ENCODE measurements at places on chromosomes 7 and 10.

DNA sequence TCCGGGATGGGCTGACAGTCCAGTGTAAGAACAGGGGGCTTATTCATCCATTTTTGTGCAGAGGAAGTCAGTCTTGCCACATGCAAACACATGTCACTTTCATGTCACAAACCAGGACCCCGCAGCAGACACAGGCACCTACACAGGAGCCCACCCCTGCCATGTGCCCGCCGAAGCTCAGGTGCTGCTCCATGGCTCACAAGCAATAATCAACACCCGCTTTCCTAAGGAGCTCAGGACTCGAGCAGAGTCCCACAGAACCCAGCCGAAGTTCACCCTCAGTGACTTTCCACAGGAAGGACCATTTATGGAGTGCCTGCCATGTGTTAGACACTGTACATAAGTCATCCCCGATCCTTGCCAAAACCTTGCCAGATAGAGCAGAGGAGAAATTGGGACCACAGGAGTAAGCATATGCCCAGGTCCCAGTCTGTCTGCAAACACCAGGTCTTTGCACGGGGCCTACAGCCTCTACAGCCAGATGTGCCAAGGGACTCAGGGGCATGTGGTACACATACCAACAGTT lies 99.4 kb downstream of the EBF3 start:
- DNase-seq: no peak

DNA sequence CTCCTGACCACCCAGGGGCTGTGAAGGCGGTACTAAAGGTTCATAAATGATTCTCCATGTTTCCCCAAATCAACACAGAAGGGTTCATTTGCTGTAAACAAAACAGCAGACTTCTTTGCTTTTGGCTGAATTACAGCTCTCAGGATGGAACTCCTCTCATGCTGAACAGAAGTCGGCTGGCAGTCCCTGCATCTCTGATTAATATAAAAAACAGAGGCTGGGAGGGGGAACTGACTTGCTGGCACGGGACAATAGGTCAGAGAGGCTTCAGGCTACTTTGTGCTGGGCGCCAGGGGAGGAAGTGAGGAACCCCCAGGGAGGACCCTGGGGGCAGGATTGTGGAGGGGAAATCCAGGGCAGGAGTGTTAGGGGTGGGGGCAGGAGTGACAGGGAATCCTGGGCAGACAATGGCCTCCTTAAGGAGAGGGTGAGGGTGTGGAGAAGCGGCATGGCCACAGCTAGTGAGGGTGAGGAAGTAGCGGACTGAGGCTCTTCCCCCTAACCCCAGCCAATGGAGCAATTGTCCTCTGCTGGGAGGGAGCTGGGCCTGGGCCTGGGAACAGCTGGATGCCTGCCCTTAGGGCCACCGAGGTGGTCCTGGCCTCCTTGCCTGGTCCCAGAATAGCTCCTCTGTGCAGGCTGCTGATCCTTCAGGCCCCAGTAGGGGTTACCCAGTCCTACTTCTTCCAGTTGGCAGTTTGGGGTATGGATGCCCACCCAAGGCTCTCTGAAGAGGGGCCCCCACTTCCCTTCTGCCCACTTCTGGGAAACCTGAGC lies 9.2 kb upstream of the SFRP5 start:
- peak; percentile 15 for DNase-seq

DNA sequence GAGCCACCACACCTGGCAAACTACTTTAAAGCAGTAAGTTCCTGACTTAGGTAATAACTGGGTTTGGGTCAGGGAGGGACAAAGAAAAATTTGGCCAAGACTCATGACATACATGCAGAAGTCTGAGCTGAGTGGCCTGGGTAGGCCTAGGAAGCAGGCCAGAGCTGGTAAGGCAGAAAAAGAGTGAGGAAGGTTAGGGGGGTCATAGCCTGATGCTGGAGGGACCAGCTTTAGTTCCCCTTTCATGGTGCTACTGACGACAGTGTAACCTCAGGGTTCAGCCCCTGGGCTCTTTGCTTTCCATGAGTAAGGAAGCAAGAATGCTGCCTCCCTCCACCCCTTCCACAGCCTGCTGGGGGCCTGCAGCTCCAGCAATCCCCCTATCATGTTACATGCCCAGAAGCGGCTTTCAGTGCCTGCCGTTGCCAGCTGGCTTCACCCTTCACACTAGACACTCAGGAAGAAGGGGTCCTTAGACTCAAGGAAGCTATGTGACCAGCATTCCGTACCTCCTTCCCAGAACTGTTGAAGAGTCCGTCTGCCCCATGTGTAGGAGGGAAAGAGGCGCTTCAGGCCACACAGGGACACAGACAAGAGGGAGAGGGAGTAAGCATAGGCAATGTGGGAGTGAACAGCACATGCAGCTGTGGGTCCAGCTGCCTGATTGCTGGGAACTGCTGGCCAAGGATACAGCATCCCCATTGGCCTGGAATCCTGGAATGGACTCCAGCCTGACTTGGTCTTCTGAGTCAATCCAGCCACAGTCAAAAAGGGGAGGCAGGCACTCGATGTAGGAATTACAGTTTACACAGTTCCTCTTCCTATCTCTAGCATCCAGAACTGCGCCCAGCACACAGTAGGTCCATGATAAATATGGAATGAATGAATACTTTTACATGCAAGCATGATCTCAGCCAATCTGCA lies 4.1 kb upstream of the PLAU start:
- DNase-seq: peak; percentile 98

DNA sequence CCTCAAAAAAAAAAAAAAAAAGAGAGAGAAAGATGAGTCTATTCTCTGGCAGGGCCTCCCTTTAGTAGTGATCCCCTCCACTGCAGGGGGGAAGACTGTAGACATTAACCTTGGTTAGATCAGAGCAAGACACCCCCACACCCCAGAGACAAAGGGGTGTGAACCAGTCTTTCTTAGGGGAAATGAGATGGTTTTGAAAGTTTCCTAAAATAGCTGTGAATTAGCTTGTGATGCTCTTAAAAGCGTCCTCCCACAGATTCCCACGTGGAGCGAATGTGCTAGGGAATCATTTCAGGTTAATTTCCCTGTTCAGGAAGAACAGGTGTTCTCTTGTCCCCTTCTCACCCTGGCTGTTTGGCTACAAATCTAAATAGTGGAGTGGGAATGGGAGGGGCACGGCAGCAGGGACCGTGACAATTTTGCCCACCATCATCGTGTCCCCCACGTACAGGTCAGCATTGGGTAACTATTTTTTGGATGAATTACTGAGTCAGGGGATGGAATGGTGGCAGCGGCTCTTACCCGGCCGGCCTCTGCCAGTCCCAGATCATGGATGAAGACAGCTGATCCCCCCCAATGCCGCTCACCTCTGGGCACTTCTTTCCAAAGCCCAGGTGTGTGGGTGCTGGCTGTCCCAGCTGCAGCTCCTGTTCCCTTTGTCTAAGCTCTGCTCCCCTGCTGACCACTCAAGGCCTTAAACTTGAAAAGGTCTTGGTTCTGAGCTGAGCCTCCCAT lies 152.9 kb downstream of the CCDC3 start:
- no peak for DNase-seq

GRCh38 chr10:131127610-131128009 lies 183.9 kb downstream of the TCERG1L start:
- DNase-seq: no peak
